ENCODE measurements at places on chromosomes 12 and 14.

DNA sequence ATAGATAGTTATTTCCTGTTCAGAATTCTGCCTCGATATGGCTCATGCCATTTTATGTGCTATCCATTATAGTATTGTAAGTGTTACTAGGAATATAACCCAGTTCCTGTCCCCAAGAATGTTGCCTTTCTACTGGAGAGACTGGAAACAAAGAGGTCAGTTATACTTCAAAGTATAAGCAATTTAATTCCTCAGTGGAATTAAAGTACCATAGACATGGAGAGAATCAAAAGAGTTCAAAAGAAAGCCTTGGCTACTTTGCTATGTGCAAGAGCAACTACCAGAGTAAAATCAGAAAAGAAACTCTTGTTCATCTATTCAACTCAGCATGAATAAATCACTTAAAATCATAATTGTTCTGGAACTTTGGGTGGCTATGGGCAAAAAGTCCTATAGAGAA lies 173.2 kb upstream of the EEA1 start:
- DNase-seq = no peak

DNA sequence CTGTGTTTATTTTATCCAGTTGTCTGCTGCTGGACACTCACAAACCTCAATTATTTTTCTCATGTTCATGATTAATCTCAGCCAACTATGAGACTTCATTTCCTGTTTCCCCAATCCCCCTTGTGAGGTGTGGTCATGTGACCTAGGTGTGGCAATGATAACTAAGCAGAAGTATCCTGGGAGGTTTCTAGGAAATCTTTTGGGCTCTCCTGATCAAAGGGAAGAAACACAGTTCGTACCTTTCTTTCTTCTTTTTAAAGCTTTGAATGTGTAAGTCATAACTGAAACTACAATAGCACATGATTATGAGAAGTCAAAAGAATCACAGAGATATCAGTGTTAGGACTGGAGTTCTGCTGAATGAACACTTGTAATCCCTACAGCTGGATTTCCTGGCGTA lies 34.4 kb upstream of the MANSC4 start:
- DNase-seq = no peak

- no peak for DNase-seq
Observed at GRCh38 chr12:12018454-12018853, 52.3 kb upstream of the BCL2L14 start.

- no peak for DNase-seq
Observed at GRCh38 chr12:52628111-52628507, 9.8 kb upstream of the KRT73 start.

DNA sequence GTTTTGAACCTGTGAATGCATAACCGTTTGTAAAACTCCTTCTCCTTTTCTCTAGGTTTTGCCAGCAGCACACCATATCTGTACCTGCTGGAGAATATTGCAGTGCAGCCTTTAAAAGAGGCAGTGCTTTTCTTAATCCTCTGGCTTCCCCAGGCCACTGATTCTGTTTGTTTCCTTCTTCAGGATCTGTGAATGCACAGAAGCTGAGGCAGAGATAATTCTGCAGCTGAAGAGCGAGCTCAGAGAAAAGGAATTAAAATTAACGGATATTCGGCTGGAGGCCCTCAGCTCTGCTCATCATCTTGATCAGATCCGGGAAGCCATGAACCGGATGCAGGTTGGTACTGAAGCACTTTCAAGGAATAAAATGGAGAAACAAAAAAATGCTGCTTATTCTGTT lies 348.7 kb downstream of the NAV3 start:
- no peak for DNase-seq

GRCh38 chr14:37623426-37623951 lies 28.1 kb downstream of the TTC6 start:
- DNase-seq = no peak

GRCh38 chr14:20530771-20531571 lies 25.6 kb downstream of the RNASE10 start:
- DNase-seq = no peak

DNA sequence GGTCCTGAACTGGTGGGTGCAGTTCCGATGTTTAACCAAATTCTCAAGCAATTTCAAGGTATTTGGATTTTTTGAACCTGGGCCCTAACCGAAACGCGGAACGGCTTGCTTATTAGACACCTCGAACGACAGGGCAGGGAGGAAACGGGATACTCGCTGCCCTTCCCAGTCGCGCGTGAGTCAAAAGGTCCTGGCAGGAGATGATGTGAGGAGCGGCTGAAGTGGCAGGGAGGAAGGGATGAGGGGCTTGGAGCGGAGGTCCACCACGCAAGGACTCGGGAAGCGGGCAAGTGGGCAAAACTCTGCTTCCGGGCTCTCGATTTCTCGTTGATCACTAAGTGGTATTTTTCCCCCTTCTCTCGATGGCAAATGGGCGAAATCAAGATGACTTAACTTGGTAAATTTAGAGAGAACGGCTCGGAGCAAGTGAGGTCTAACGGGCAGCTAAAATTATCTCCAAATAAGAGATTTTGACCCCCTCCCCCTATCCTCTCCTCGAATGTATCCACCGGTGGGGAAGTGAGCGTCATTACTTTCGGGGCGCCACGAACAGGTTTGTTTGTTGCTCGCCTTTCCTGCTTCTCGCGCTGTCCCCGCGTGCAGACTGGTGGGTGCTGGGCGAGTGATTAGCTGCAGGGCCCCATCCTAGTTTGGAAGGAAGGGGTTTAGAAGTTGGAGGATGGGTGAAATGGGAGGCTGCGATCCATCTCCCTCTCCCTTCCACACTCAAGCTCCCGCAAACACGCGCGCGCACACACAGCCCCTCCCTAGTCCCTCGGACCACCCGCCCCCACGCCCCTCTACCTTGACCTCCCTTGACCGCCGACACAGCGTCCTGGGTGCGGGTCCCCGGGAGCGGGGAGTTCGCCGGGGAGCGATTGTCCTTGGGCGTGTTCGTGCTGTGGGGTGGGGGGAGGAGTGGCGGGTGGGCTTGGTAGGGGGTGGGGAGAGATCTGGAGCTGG lies 986 bp upstream of the NTF3 start:
- DNase-seq = no peak

DNA sequence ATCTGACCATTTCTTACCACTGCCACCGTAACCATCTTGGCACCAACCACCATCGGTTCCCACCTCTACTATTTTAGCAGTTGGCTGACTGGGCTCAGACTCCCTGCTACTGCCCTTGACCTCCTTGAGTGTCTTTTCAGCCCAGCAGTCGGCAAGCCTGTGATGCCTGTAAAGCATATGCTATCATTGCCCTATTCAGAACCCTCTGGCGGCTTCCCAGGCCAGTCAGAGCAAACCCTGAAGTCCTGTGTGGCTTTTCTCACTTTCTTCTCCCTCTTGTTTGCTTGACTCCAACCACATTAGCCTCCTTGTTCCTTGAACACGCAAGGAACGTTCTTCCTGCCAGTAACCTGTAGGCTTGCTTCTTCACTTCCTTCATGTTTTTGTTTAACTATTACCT lies 6.2 kb downstream of the IRAK3 start:
- DNase-seq = peak; percentile 26

DNA sequence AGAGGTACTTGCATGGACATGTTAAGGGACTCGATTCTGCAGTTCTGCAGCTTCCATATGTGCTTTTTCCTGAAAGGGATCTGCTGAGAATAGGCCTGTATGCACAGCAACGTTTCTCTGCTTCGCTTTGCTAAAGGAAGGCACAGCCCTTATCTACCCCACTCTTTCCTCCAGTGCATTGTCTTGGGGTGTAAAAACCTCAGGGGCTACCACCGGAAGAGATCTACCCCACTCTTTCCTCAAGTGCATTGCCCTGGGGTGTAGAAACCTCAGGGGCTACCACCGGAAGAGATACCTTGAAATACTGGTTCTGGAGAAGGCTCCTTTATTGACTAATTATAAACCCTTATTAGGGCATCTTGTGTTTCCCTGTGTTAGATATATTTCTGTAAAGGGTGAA lies 52.9 kb downstream of the SEL1L start:
- DNase-seq = no peak

- no peak for DNase-seq
Observed at GRCh38 chr12:27966870-27967269, 5.7 kb downstream of the PTHLH start.

DNA sequence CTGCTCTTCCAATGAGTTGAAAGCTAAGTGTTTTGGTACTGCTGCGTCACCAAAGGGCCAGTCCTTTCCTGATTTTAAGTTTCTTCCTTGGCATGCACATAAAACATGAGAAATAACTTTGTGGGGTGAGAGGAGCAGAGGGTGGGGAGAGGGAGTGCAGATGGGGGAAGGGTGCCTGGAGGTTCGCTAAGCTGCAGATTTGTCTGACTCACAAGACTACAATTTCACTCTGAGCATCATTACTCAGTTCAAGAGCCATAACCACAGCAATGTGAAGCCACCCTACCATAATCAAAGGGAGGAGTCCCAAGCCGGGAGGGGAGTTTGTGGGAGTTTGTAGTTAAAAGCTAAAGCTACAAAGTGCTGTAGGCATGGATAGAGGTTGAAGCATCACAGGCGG lies 136.1 kb downstream of the ANO2 start:
- DNase-seq = no peak

- DNase-seq = no peak
Observed at GRCh38 chr14:64388533-64389285, 556 bp downstream of the MTHFD1 start.

- DNase-seq = no peak
Observed at GRCh38 chr12:81114226-81114625, 36.3 kb downstream of the ACSS3 start.

DNA sequence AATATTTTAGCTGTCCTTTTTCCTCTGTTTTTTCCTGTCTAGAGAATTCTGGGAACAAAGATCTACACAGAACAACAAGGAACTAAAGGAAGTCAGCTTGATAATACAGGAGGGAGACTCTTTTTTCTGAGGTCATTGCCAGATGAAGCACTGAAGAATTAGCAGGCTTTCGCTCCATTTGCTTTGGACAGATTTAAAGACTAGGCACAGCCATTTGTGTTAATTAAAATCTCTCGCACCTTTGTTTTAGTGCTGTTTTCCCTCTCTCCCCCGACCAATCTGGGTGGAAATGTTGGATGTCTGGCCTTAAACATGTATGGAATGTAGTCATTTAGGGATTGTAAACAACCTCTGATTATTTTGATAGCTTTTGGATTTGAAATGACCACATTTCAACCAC lies 9.6 kb upstream of the GPHN start:
- DNase-seq = no peak

- DNase-seq = no peak
Observed at GRCh38 chr14:65180725-65181025, 78.4 kb upstream of the MAX start.

DNA sequence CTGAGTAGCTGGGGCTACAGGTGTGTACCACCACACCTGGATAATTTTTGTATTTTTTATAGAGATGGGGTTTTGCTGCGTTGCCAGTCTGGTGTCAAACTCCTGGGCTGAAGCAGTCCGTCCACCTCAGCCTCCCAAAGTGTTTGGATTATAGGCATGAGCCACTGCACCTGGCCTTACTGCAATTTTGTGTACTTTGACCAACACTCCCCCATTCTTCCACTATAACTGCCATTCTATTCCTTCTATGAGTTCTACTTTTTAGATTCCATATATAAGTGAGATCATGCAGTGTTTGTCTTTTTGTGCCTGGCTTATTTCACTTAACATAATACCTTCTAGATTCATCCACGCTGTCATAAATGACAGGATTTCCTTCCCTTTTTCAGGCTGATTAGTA lies 199.1 kb downstream of the NUBPL start:
- DNase-seq = no peak

- no peak for DNase-seq
Observed at GRCh38 chr12:19938031-19938430, 430.3 kb upstream of the PDE3A start.

DNA sequence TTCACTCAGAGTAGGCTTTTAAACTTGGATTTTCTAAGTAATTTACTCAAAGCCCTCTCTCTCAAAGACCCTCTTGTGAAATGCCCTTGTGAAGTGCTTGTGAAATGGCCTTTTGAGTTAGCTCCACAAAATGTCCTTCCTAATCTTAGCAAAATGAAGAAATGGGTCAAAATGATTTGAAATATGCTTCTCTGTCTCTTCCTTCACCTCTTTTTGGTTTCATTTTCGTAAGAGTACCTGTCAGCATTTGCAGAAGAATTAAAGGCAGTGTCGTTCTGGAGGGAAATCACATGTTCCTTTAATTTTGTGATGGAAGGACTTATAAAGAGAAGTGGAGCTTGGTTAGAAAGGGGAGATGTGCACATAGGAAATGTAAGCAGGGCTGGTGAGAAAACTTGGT lies 93.7 kb downstream of the HMGA2 start:
- DNase-seq = no peak

GRCh38 chr12:46956451-46957035 lies 122.9 kb upstream of the PCED1B start:
- no peak for DNase-seq

GRCh38 chr14:100692859-100693558 lies 33.7 kb upstream of the DLK1 start:
- DNase-seq = peak; percentile 70

- DNase-seq = no peak
Observed at GRCh38 chr12:6157482-6157881, 33.0 kb upstream of the VWF start.

GRCh38 chr12:22255097-22255496 lies 79.4 kb downstream of the ST8SIA1 start:
- DNase-seq = no peak

GRCh38 chr14:99685596-99685995 lies 1.5 kb downstream of the CYP46A1 start:
- DNase-seq = no peak

DNA sequence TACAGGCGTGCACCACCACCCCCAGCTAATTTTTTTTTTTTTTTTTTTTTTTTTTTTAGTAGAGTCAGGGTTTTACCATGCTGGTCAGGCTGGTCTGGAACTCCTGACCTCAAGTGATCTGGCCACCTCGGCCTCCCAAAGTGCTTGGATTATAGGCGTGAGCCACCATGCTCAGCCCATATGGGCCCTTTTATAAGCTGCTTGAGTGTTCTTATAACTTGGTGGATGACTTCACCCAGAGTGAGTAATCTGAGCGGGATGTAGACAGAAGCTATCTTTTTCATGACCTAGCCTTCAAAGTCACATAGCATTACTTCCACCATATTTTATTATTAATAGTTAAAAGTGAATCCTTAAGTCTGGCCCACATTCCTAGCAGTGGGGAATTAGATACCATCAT lies 16.4 kb downstream of the BBOF1 start:
- no peak for DNase-seq

GRCh38 chr12:57627501-57628279 lies 5.3 kb downstream of the B4GALNT1 start:
- peak; percentile 87 for DNase-seq

- no peak for DNase-seq
Observed at GRCh38 chr14:22489957-22490950, 98.8 kb downstream of the DAD1 start.

GRCh38 chr14:58972233-58973017 lies 216.0 kb upstream of the DAAM1 start:
- no peak for DNase-seq

GRCh38 chr14:100851946-100852620 lies 26.2 kb downstream of the MEG3 start:
- DNase-seq = peak; percentile 36

GRCh38 chr14:81506487-81506886 lies 27.2 kb downstream of the SEL1L start:
- no peak for DNase-seq

Data from upper lobe of left lung (tissue), 6 donors.